SK-N-DZ (cell line): ENCODE measurements at places on chromosomes 1 and 21.

DNA sequence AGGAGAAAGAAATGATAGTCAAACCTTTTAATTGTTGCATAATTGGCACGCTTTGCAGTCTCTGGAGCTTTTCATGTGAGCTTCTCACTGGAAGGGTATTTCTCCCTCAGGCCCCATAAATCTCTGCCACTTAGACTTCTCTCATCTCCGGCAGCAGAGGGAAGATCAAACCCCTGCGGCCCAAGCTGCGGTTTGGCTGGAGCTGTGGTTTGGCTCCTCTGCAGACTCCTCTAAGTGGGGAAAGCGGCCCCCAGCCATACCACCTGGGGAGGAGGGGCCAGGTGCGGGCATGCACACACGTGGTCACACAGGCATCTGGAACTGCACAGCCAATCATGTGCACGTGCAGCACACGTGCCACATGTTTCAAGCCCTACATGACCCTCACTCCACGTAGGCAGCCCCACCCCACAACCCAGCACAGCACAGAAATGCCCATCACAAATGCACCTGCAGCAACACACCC is 58.3 kb downstream of the UBE2T start:
- DNase-seq, result no peak

- no peak for DNase-seq
These were observed 36.5 kb downstream of the HSF2BP start for GRCh38 chr21:43622796-43623195.

DNA sequence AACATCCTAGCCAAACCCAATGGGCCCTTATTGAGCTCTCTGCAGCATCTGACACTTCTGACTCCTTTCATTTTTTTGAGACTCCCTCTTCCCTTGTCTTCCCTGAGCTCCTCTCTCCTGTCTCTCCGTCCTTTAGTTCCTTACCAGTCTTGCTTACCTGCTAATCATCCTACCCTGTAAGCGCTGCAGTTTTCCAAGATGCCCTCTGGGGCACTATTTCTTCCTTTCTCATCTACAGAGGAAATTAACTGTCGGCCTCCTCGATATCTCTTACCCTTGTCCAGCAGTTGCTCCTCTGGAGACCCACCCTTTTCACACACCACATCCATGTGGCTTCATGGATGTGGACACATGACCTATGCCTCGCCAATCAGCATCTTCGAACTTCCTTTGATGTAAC is 6.8 kb downstream of the GPR161 start:
- DNase-seq, result no peak

GRCh38 chr1:229383961-229384360 is 41.1 kb upstream of the CCSAP start:
- no peak for DNase-seq

GRCh38 chr1:97632075-97632474 is 288.8 kb downstream of the DPYD start:
- peak; percentile 11 for DNase-seq

DNA sequence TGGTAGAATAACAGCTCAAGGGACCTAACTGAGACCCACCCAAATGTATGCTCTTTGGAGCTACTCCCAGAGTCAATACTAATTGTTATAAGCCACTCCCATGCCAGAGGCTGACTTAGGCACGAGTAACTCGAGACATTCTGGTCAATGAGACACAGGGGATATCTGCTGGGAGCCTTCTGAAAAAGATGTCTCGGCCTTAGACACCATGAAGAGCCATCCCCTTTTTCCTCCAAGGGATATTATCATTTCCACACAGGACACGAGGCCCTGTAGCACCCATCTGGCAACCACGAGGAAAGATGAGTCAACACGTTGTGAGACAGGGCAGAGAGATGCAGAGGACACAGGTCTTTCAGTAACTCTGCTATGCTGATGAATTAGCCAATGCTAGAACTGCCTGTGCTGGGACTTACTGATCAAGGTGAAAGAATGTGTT is 30.7 kb downstream of the ITPKB start:
- DNase-seq, result no peak

DNA sequence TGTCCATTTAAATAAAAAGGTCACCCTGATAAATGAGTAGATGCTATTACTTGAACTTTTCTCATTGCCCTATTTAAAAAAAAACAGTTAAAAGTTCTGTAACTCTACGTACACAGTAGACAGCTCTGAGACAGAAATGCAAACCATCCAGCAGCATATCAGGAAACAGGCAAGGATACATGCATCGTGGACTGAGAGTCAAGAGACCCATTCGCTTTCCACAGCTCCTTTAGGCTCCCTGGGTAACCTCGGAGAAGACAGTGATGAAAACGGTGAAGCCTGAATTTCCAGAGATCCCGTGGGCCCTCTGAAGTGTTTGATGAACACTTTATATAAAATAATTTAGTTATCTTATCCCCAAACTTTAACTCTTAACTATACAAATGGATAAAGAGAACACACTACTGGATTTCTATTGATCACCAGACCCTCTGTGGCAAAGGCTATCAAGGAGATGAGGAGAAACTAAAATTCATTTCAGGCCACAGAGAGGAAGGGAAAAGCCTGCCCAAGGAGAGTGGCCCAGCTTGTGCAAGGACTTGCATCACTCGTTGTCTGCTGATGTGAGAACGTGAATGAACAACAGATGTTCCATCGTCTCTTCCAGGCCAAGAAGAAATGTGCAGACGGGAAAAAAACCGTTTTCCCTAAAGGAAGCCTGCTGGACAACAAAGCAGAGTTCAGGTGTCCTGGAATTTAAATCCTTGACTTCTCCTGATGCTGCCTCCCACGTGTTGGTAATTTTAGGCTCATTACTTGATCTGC is 131.0 kb downstream of the TGFBR3 start:
- no peak for DNase-seq

GRCh38 chr1:200646515-200646914 is 23.2 kb downstream of the DDX59 start:
- no peak for DNase-seq

- DNase-seq, result peak; percentile 48
These were observed at the start of gene SYT2 for GRCh38 chr1:202710070-202711045. Gene SYT2 (minus strand): TSS chr1:202710454. CDS start chr1:202605772, 104,682 bp downstream.

GRCh38 chr21:31257265-31257664 is 86.8 kb downstream of the TIAM1 start:
- DNase-seq, result no peak

GRCh38 chr1:152050886-152051675 is 14.3 kb upstream of the S100A11 start:
- DNase-seq, result no peak

DNA sequence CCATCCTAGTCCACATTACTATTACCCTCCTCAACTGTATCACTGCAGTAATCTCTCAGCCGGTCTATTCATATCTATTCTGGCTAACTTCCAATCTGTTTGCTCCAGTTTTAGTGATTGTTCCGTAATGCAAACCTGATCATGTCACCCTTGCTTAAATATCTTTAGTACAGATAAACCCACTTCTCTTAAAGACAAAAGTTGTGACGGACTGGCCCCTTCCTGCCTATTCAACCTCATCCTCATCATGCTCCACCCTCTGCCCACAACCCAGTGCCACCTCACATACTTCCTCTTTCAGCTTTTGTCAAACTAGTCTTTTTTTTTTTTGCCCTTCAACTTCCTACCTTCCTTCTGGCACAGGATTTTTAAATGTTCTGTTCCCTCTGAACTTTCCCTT is 2.8 kb upstream of the C1orf162 start:
- no peak for DNase-seq

DNA sequence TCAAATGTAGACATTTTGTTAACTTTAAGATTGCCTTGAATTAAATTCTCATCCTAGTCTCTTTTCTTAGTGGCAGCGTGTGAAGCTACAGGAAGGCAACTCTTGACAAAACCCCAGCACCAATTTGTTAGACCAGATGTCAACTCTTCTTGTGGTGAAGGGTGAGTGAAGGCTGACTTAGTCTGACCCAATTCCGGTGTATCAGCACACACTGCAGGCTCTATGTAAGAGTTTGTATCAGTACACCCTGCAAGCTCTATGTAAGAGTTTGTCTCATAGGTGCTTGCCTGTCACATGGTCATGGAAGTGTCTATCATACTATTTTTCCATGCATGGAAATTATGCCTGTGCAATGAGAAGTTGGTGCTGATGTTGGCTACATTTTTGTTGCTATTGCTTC is 16.8 kb downstream of the CR2 start:
- DNase-seq, result no peak

- no peak for DNase-seq
These were observed 51.5 kb upstream of the LRIF1 start for GRCh38 chr1:111015222-111015621.

- DNase-seq, result no peak
These were observed 372.8 kb downstream of the PTBP2 start for GRCh38 chr1:97094247-97094972.

DNA sequence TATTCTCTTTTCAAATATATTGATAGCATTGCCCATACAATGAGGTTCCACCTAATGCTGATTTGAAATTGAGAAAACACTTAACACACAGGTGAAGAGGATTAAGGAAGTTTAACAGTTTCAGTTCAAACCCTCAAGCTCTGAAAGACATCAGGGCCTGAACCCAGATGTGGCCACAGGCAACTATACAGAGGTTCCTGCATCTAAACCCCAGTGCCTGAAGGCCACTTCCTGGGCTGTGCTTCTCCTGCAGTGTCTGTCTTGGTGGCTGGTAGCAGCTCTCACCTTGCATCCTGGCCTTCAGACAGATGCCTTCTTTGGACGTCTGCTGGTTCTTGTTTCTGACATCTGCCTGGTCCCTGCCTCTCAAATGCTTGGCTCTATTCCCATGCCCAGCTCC is 25.1 kb upstream of the NGF start:
- no peak for DNase-seq

DNA sequence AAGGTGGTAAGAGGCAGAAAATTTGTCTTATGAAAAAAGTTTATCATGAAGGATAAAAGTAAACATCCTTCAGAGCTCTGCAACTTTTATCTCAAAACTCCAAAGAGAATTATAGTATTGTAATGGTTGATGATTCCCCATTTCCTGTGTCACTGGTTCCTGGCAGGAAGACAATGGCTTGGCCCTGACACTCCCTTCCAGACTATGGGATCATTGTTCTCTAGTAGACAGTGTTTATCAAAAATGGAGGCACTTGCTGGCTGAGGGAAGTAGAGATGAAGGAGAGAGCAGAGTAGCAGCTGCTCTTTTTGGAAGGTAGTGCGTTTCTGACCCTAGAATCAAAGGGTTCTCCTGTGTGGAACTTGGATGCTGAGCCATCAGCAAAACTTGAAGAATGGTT is 145.9 kb upstream of the ATP1B1 start:
- no peak for DNase-seq

GRCh38 chr21:46425041-46425440 is 33.6 kb upstream of the DIP2A start:
- DNase-seq, result no peak

- DNase-seq, result no peak
These were observed 125.4 kb upstream of the GPR52 start for GRCh38 chr1:174322202-174322862.

GRCh38 chr21:21897275-21897883 is 899.2 kb downstream of the NCAM2 start:
- no peak for DNase-seq

- DNase-seq, result no peak
These were observed 167.4 kb upstream of the NFIA start for GRCh38 chr1:60914982-60915381.

DNA sequence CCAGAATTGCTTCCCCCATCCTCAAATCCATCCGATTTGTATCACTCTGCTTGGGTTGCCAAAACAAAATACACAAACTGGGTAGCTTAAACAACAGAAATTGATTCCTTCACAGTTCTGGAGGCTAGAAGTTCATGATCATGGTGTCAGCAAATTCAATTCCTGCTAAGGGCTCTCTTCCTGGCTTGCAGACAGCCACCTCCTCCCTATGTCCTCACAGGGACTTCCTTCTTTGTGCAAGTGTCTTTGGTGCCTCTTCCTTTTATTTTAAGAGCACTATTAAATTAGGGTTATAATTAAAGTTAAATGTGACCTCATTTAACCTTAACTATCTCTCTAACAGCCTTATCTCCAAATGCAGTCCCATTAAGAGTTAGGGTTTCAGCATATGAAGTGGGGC is 112.8 kb downstream of the PLPP3 start:
- DNase-seq, result no peak
